ENCODE measurements at places on chromosomes 6 and 20.

- DNase-seq, result peak; percentile 54
These were observed 9.6 kb downstream of the IGF2R start for GRCh38 chr6:159978291-159979135.

GRCh38 chr6:155100591-155100990 lies 105.5 kb downstream of the TIAM2 start:
- no peak for DNase-seq

DNA sequence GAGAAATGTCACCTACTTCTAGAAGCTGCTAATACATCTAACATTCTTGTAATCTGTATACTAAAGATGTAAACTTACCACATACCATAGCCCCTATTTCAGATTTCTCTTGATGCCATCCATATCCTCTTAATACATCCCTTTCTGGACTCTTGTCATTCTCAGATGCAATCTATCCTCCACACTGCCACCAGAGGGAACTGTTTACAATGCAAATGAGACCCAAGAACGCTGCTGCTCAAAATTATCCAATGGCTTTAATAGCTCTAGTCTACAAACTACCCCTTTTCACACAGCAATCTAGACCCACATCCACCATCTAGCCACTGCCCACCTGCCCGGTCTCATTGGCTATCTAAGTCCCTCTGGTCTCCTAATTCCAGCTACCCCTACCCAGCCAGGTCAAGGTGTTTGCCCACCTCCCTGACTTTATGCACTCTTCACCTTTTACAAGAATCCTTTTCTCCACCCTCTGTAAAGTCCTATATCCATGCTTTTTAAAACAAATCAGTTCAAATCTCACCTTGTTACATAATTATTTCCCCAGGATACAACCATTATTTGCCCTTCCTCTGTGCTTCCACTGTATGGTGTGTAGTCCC lies 14.8 kb downstream of the FAXC start:
- no peak for DNase-seq

DNA sequence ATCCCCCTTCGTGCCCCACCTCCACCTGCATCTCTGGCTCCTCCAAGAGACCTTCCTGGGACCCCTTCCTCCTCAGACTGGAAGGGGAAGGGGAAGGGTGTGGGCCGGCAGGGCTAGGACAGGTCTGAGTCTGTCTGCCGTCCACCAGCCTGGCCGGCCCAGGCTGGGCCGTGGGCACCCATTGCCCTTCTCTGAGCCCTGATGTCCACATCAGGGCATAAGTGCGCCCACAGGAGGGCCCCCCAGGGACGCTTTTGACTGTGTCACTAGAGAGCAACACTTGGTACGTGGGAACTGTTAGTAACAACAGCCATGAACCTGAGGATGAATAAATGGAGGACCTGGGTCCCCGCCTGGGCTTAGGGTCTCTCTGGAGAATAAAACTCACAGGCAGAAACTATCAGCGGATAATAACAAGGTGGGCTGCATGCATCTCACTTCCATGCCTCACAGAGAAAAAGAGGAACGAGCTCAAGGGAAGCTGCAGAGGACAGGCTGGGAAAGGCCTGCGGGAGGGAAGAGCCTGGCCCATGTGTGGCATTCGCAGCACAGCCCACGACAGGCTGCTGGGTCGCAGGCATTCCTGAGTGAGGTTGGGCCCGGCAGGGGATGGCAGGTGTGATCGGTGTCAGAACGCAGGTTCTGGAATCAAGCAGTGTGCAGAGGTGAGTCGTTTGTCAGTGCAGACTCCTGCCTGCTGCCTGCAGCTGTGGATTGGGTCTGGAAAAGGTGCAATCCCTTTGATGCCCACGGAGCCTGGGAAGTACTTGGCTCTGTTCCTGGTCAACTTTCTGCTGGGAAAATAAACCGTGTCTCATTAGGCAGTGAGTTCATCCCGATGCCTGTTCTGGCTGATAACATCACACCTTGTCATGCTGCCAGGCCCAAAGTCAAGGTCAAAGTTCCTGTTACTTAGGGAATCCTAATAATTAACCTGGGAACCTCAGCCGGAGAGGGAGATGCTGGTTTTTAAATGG lies 60.9 kb downstream of the BCAS4 start:
- no peak for DNase-seq
